ENCODE measurements at places on chromosomes 4 and X.

GRCh38 chrX:18410038-18410437, 15.4 kb upstream of the CDKL5 start:
- peak; percentile 31 for DNase-seq

DNA sequence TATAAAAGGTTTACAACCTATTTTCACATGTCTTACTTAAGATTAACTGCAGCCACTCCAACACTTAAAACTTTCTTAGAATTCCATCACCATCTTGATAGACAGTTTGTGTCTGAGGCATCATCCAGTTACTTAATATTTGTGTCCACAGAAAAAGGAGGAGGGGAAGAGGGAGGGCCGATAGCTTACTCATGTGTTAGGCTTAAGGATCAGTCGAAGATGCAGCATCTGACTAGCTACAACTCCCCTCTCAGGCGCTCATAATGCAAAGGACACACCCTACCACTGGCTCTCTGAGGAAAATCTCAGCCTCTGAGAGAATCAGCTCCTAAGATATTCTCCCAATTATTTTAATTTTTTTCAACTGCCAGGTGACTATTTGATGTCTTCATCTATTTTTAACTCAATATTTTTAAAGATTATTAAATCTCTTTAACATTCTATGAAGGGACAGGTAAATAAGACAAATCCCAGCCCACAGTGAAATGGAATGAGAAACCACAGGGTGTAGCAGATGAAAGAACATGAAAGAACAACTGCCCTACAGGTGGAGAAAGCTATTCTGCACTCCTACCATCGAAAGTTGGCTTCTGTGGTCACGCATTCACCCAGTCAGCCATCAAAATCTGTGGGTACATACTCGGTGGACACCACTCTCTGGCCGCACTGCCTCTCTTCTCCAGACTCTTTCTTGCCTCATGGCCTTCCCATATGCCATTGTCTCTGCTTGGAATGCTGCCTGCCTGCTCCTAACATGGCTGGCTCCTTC, 48.0 kb downstream of the ARAP2 start:
- DNase-seq: no peak

DNA sequence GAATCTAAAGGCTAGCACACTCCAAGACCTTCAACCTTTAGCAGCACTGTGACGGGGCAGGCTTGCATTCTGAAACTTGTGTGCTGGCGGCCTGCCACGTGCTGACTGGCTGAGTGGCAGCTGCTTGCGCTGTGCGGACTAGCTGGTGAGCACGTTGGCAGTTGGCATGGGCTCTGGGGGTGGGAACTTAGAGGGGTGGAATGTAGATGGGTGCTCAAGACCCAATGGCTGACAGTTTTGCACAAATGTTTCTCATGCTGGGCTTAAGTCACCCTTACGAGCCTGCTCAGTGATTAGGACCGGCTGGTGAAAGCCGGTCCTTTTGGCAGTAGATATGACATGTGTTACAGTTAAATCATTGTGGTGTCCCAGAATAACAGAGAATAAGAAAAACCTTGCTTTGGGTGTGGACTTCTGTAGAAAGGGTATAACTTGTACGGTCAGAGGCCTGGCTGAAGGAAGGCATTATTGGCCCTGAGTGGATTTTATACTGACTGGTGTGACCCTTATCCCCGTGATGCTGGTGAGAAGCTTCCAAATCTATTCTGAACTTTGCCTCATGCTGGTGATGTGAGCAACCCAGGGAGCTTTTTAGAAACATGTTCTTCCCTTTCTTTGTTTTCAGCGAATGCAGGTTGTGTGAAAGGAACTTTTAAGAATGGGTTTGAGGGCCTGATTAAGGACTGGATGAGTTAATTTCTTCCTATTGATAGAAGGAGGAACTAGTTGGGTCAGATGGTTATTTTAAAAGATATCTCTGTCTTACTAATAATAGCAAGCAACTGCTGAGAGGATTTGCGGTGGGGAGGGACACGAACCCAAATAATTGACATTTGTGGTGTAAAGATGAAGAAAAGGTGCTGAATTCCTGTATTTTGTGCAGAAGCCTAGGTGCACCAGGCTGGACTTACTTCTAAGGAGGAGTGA, 107.4 kb upstream of the SLC4A4 start:
- peak; percentile 16 for DNase-seq

GRCh38 chr4:55318175-55319129, 27.6 kb upstream of the SRD5A3 start:
- no peak for DNase-seq

DNA sequence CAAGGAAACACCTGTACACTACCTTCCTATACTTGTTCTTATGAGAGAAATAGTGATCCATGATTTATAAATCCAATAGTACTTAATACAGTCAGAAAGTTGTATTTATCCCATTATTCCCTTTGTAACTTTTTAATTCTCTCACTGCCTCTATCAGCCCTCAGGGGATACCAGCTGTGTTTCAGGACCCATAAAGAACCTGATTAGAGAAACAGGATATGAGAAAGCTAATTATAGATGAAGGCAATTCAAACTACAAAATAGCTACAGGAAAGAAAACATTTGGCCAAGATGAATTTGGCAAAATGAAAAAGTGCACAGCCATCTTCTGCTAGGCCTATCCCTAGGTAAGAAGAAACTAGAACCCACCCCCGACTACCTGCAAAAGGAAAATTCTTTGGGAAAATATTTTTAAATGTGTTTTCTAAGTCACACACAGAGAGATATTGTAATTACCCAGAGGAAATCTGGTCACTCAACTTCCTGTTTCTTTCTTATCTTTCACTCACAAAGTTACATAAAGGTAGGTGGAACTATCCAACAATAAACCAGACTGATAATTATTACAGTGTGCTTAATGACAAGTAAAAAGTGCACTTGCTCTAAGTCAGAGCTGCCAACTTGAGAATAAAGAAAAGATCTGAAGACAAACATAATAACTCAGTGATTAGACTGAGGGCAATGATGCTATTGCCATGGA, 836.5 kb upstream of the HTR2C start:
- DNase-seq: no peak
